ENCODE measurements at places on chromosomes 4 and X. TPM values are rescaled to one million over a fixed set of nuclear protein-coding genes. Genes with fewer than 3 reads are reported as not detected.

DNA sequence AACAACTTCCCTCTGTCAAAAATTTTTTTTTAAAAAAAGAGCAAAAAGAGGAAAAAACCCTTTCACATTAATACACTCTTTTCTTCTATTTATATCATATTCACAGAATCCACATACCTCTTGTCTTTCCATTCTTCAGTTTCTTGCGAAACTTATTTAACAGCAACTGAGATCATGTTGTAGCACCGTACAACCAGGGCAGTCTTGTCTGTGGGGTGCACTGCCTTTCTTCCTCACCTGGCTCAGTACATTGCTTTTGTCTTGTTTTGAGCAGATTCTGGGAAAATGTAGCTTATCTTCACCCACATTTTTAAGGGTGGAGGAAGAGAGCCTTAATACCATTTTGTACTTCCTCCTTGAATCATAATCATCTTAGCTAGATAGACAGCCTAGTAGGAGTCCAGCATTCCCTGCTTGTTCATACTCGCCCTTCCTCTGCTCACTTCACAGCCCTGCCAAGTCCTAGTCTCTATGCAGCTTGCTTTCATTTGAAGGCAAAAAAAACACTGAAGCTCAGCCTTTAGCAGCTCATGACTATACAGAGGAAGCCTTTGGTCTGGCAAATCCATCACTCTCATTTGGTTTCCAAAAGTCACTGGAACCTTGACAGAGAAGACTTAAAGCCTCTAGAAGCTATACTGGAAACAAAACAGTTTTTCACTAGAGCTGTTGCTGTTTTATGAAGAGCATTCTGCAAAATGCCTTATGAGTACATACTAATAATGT is 140.6 kb upstream of the BANK1 start:
- DNase-seq, result no peak

DNA sequence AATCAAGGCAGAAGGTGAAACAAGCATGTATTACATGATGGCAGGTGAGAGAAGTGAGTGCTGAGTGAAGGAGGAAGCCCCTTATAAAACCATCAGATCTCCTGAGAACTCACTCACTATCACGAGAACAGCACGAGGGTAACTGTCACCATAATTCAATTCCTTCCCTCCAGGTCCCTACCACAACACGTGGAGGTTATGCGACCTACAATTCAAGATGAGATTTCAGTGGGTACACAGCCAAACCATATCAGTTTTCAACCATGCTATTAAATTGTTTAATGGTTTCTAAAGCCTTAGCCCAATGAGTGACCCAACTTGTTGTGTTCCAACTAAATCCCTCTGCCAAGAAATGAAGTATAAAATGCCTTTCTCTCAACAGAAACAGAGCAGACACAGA is 519.8 kb downstream of the GBA3 start:
- DNase-seq, result no peak

Gene GC
- polyA plus RNA-seq, result not detected

DNA sequence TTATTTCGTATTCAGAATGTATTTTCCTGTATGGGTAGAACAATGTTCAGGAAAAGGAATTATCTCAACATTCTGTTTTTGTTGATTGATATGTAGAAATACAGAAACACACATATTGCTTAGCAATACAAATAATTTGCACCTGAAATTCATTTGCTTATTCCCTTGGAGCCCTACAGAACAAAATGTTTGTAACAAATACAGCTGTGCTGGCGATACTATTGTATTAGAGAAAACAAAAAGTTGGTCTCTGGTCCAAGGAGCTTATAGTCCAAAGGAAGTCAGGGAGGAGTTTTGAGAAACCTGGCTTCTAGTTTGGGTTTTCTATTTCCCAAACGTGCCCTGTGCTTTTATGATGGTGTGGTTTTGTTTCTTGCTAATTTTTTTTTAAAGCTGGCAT is 37.8 kb upstream of the CAPN6 start:
- no peak for DNase-seq

DNA sequence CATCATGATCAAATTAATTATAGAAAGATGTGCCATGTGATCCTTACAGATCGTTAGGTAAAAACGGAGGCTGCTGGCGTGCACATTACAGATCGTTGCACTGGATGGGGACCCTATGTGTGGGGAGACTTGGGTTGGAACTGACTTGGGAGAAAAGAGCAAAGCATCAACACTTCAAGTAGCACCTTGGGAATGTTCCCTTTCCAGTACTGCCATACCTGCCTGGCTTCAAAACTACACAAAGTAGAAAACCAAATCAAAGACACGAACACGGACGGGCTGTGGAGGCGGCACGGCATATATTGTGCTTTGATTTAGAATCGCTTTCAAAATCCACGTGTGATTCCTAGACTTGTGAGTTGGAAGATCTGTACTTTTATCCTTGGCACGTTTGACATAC is 898 bp downstream of the CMC4 start:
- peak; percentile 15 for DNase-seq

DNA sequence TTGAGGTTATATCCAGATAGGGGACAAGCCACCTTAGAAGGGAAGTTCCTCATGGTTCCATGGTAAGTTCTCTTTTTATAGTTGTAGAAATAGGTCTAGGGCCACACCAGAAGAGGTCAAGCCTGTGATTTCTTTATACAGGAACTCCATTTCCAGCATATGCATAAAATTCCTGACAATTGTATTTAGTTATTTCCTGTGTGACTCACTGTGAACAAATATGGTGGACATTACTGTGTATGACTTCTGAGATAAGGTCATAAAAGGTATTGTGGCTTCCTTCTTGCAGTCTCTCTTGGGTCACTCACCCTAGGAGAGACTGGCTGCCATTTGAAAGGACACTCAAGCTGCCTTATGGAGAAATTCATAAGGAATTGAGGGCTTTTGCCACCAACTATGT is 2.2 kb upstream of the C4orf36 start:
- no peak for DNase-seq

Gene CT45A5
- not detected for polyA plus RNA-seq

DNA sequence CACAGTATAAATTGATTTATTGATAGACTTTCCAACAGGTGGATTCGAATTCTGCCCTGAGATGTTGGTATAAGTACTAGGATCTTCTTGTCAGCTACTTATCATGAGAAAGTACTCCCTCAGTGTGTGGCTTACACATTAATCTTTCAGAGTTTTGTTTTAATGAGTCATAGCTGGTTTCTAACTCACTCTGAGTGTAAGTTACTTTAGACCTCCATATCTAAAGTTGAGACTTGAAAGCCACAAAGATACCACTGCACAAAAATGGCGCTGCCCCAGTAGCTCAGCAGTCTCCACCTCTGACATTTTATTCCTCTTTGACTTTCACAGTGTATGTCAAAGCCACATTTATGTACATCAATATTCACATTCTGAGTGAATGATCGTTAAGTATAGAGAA is 318.5 kb downstream of the ARAP2 start:
- no peak for DNase-seq

DNA sequence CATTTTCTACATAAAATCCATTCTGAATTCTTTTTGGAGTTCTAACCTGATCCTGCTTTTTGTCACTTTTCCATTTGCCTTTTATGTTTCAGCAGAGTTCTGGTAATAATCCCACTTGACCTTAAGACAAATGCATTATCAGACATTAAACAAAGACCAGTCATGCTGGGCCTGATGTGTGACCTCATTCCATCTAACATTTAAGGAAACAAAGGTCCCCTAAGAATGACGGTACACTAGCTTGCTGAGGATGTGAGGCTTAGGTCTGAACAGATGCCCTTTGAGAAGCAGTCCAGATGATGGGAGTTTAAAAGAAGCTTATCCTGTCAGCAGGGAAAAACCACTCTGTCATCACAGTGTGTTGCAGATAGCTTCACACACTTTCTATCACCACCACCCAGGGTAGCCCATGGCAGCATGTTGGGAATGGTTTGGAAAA is 38.1 kb upstream of the PDE5A start:
- DNase-seq, result no peak

Gene TXK
- polyA plus RNA-seq, result 1.1 TPM

DNA sequence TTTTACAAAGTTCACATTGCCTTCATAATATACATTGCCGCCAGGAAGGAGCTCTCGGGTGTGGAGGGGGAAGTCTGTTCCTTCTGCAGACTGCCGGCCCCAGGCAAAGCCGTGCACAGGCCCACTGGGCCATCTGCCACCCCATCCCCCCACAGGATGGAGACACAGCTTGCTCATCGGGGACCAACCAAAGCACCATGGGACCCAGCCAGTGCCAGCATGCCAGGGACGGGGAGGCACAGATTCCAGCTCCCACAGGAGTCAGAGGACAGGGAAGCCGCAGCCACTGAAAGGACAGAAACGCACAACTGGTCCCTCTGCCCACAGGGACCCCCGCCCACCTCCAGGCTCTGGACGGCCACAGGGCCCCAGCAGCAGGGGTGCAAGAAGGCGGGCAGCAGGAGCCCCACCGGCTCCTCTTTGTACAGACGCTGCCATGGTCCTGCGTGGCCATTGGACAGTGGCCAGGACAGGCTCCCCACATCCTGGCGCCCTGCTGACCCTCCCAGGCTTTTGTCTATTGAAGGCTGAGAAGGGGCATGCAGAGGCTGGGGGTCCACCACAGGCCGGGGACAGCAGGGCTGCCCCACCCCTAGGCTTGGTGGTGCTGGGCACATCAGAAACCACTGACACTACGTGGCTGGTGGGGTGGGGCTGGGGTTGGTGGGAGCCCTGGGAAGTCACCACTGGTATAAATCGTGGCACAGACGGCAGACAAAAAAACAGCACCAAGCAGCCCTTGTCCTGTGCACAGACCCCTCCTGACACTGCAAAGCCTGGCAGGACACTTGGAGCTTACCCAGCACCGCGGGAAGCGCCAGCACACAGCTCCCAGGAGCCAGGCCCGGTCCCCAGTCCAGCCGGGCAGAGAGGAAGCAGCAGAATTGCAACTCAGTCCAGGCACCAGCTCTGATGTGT is 89.0 kb downstream of the FAM53A start:
- DNase-seq, result no peak

Gene HGFAC
- polyA plus RNA-seq, result not detected

DNA sequence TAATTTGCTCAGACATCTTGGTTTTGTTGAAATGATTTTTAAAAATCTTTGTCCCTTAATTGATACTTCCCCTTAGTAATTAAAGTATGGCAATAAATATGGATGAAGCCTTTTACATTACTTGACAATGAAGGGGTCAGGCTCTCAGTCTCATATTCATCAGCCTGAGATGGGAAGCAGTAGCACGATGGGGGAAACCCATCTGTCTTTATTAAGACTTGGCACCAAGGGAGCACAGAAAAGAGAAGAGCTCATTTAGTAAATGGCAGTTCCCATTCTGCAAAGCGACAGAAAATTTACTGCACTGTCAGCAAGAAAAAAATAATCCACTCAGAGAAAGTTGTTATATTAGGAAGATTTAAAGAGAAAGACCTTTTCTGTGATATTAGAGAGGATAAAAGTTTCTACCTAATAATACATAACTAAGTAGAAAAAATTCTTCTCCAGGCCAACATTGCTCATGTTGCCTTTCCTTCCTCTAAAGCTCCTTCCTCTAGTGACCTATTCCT is 7.9 kb upstream of the SERTM2 start:
- no peak for DNase-seq

DNA sequence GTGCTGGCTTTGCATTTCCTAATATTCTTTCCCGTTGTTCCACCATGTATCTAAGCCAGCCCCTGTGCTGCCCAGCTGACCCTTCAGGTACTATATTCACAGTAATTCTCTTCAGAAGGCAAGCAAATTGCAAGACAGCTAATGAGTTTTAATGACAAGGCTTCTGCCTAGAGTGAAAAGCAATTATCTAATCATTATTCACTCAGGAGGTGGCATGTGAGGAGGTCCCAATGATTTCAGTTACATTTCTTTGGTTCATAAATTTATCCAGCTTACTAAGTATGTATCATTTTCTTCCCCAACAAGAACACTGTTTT is 123.0 kb downstream of the RASGEF1B start:
- no peak for DNase-seq

Measured in B cell (primary cell).